ENCODE measurements at places on chromosomes 12 and 14.

GRCh38 chr12:132213359-132214160 is 69.3 kb downstream of the NOC4L start:
- no peak for DNase-seq

DNA sequence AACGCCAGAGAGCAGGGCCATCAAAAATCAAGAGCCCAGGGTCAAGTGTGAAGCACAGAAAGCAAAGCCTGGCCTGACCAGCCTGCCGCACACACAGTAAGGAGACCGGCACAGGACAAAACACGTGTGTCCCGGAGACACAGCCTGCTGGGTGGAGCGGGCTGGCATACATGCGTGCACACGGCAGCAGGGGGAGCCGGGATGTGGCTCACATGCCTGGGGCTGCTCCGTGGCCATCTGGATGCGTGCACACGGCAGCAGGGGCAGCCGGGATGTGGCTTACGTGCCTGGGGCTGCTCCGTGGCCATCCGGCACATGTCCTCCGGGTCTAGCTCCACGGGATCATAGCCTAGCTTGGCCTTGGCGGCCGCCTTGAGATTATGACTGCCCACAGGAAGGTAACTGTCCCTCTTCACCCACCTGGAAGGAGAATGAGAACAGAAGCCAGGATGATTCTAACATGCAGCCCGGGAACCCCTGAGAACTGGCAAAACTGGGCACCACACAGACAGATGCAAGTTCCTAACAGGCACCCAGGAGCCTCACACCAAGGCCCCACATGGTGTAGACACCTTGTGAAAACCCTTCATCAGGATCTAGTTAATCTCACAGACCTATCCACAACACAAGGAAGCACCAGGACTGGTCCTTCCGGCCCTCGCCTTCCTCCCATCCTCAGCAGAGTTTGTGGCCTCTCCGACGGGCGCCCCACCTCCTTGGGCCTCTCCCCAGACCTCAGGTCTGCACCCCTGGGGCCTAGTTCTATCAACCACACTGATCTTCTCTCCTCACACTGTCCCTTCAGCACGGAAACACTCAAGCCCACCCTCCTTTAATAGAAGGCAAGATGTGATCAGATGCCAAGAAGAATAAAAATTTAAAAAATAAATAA is 13.6 kb downstream of the POLE start:
- no peak for DNase-seq

DNA sequence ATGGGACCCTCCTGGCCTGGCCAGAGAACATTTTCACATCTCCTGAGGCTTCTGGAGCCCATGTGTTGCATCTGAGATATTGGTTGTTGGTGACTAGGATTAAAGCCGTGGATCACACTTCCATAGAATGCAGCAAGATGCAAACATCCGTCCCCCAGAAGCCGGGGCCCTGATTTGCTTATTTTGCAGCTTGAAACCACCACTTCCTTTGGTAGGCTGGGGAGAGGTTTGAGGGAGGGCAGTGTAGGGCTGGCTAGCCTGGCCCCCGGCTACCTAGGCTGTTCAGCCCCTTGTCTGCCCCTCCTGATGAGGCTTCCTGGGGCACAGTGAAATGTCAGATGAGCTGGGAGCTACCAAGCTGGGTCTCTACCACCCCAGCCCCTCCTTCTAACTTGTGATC is 209.7 kb upstream of the PWP1 start:
- DNase-seq, result no peak

DNA sequence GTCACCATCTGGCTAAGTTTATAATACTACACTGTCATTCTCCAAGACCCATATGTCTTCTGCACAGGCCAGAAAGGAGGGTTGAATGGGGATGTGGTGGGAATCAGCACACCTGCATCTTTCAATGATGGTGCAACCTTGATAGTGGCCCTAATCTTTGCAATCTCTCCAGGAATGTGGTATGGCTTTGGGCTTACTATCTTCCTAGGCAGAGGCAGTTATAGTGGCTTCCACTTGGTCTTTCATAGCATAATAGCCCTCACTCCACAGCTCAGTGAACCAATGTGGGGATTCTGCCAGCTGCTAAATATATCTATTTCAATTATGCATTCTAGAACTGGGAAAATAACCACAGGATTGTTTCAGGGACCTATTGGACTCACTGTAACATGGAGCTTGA is 61.8 kb upstream of the ATP2B1 start:
- no peak for DNase-seq

DNA sequence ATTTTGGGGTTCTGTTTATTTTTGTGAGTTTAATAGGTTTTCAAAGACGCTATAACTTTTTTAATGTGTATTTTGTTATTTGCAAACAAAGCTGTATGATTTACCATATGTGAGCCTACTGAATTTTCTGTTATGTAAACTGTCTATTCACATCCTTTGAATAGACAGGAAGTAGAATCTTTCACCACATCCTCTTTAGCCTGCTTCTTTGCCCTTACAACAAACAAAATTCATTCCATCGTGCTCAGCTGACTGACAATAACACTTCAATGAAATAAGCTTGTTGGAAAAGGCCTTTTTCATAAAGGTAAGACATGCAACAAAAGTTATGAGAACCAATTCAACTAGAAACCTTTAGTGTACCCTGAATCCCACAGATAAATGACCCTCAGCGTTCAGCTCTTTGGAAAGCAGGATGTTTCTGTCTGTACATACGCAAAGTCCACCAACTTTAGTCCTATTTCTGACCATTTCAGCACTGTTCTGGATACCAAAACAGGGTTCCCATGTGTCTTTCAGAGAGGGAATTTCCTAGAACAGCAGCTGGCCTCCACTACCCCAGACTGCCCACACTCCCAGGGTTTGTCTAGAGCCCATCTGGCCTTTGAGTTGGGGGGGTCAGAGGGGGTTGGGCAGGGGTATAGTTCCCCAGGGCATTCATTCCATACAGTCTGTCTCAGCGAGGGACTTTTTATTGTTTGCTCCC is 71.3 kb downstream of the DUSP6 start:
- no peak for DNase-seq

DNA sequence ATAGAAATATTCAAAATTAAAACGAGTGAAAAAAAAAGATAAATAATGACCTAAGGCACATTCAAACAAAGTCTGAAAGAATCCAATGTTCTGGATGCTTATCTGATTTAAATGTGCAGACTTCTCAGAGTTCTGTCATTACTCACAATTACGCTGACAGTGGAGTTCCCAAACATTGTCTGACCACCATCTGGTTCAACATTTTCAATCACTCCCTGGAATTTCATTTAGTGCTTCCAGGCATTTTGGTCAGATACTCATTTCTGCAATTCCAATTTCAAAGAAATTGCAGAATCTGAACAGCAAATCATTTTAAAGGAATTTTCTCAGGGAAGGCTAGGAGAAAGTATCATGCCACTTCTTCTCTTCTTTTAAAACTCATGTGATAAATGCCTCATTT is 398.2 kb upstream of the PDE3A start:
- DNase-seq, result no peak

GRCh38 chr12:1529228-1529861 is 65.0 kb downstream of the FBXL14 start:
- DNase-seq, result no peak

GRCh38 chr12:84172823-84173424 is 739.7 kb downstream of the SLC6A15 start:
- DNase-seq, result no peak

Data from GM10248 (cell line).